HEK293T (cell line): ENCODE measurements at places on chromosomes 7 and 10.

- DNase-seq = no peak
These were observed 155.7 kb downstream of the EBF3 start for GRCh38 chr10:129808092-129808983.

DNA sequence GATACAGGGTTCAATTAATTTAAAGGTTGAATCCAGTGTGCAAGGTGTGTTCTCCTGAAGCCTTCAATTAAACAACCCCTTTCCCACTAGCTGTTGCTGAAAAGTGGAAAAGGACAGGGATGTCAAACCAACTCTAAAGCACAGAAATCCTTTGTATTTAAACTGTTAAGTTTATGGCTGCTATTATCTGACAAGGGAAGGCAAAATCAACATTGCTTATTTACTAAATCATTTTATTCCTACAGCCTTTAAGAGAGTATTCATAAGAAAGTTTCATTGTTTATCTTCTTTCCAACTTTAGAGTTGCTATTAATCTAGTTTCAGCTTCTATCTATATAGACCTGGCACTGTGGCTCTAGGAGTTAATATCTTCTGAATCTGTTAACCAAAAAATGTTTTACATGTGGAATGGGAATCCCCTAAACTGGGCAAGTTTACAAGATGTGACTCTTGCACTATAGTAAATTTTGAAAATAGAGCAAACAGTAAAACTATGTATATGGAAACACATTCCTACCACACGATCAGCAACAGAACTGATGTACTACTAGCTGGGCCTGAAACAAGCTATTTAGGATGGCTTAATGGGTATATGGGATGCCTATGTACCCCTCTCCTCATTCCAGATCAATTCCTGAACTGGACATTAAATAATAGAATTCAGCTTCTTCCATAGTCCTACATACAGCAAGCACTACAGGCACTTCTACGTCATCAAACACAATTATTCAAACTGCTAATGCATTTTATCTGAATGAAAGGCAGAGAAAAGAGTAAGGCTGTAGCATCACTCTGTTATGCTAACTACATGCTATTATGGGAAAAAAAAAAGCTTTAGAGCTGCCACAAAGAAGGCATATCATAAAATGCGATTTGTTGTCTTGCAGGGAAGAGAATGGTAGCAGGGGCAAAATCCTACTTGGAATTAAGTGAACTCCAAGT is 52.8 kb downstream of the CDK6 start:
- DNase-seq = no peak

- DNase-seq = no peak
These were observed 18.6 kb upstream of the ADRB1 start for GRCh38 chr10:114024876-114025610.

DNA sequence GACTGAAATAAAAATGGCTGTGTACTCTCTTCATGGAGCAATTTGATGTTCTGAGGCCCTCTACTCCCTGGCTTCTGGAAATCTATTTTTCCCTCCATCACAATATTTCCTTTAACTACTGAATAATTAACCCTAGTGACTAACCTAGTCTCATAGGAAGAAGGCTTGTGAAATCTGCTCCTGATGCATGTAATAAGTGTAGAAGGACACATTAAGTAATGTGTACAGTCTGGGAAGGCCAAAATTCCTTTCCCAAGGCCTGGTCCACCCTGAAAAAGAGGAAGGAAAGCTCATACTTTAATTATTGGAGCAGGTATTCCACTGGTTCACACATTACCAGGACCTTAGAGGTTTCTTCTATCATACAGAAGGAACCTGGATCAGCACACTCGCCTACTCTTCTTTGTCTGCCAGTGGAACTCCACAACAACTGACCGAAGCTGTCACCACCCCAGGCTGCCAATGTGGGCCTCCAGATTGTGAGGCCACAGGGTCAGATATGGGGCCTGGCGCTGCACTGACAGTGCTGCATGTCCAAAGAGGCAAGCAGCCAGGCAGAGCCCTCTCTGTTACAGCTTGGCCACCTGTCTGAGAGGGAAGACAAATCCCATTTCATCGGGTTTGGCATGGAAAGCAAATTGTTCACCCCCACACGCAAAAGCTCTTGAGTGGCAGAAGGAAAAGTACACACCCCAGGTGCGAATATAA is 54.4 kb upstream of the FAM133B start:
- no peak for DNase-seq

DNA sequence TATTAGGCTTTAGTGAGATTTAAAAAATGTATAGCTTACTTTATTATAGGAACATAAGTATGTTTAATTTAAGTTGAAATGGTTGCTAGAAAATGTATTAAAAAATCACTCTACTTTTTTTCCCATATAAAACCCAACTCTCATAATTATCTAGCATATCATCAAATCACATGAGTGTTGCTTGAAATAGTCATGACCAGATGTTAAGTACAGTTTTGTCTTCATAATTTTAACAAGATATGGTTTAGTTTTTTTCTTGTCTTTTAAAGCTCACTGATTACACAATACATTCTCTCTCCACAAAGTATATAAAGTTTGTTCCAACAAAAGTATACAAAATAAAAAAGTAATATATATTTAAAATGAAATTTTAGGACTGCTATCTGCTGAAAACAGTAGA is 82.8 kb downstream of the HGF start:
- DNase-seq = no peak

GRCh38 chr10:1189166-1190051 is 133.2 kb downstream of the WDR37 start:
- no peak for DNase-seq

DNA sequence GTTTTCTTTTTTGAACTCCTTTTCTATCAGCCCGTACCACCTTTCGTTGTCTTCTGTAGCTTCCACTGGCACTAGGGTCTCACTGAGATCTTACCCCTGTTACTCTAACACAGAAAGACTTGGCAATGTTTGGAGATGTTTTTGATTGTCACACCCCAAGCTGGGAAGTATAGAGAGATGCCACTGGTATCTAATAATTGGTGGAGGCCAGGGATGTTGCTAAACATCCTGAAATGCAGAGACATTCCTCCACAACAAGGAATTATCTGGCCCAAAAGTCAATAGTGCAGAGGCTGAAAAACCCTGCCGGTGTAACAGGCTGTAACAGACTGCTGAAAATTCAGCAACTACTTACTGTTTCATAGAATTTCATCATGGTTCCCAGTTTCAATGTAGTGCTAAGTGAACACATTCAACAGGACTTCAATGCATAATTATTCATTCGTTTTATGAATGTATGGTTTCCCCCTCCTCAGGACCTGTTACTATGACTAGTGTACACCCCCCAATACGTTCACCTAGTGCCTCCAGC is 115.9 kb downstream of the TRIM24 start:
- DNase-seq = no peak

DNA sequence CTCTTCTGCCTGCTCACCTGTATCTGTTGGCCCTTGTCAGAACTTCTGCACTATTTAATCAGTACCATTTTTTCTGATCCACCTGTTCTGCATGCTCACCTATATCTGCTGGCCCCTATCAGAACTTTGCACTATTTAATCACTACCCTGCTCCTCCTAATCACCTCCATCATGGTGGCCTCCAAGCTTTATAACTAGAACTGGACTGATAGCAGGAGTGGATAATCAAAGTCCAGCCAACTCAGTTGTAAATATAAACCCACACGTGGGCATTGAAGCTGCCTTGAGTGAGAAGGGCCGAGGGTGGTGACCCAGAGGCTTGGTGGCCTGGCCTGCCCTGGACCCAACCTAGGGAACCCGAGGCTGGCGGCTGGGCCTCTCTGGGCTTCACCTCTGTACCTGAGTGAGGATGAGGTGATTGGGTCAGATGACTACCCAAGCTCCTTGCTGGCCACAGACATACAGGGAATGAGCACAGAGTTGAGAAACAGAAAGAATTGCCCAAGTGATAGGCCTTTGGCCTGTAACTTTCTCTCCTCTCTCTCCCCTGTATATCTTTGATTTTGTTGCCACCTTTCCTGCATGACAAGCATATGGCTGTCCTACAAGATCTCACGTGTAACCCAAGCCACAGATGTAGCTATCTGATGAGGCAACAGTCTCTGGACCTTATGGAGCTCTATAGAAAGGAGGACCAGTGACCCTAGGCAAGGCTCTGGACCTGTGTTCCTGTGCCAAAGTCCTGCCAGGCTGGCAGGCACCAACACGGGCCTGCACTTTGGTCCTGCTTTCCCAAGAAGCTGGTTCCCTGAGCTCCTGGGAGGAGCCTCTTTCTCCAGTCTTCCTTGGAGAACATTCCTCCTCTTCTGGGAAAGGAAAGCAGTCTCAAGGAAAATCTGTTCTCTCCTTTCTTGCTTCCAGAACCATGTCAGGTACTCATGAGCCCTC is 23.4 kb upstream of the FAM3C start:
- DNase-seq = no peak

- DNase-seq = peak; percentile 73
These were observed 10.7 kb upstream of the HOXA13 start for GRCh38 chr7:27210441-27211083.

DNA sequence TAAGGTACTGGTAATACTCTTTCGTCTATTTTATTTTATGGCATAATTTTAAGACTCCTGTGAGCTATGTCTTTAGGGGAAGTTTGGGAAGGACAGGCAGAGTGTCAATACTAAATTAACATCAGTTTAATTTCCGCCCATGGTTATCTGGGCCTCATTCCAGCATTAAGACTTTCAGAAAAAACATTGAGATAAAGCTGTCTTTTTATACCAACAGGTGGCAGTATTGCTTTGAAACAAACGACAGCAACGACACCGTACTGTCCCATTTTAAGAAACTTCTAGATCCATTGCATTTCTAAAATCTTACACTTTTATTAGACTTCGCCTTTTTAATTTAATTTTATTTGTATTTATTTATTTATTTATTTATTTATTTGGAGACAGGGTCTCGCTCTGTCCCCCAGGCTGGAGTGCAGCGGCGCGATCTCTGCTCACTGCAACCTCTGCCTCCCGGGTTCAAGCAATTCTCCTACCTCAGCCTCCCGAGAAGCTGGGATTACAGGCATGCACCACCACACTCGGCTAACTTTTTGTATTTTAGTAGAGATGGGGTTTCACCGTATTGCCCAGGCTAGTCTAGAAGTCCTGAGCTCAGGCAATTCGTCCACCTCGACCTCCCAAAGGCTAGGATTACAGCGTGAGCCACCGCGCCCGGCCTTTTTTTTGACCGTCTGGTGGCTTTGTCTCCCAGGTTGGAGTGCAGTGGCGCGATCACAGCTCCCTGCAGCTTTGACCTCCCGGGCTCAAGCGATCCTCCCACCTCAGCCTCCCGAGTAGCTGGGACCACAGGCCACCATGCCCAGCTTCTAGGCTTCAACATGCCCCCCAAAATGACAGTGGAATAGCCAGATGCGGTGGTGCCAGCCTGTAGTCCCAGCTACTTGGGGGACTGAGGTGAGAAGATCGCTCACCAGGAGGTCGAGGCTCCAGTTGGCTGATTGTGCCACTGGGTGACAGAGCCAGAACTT is 78.7 kb upstream of the C1GALT1 start:
- peak; percentile 47 for DNase-seq

GRCh38 chr7:55121249-55121648 is 102.4 kb downstream of the EGFR start:
- DNase-seq = no peak

DNA sequence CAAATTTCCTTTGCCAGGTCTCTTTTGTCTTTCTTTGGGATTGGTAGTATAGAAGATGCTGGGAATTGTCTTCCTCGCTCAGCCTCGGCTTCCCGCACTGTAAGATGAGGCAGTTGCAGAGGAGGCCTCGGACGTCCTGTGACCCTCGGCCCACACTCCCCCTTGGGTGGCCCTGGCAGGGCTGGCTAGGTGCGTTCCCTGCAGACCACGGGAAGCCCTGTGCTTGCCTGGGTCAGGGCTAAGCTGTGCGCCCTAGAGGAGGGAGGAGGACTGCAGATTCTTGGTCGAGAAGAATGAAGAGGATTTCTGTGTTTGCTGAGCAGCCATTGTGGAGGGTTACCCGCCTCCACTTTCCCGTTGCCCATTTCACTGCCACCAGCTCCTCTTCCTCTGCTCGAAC is 42.8 kb downstream of the WIPI2 start:
- DNase-seq = no peak

DNA sequence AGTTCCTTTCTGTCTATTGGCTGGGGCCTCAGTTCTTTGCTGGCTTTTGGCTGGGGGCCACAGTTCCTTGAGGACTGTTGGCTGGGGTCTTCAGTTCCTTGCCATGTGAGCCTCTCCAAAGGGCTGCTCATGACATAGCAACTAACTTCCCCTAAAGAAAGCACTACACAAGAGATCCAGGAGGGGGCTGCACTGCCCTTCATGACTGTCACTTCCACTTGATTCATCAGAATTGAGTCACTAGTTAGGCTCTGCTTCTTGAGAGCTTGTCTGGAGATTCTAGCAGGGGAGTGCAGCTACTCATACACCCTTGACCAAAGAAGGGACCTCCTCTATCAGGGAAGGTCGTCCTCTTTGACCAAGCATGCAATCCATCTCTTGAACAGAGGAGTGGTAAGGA is 38.0 kb upstream of the MKX start:
- DNase-seq = peak; percentile 46

DNA sequence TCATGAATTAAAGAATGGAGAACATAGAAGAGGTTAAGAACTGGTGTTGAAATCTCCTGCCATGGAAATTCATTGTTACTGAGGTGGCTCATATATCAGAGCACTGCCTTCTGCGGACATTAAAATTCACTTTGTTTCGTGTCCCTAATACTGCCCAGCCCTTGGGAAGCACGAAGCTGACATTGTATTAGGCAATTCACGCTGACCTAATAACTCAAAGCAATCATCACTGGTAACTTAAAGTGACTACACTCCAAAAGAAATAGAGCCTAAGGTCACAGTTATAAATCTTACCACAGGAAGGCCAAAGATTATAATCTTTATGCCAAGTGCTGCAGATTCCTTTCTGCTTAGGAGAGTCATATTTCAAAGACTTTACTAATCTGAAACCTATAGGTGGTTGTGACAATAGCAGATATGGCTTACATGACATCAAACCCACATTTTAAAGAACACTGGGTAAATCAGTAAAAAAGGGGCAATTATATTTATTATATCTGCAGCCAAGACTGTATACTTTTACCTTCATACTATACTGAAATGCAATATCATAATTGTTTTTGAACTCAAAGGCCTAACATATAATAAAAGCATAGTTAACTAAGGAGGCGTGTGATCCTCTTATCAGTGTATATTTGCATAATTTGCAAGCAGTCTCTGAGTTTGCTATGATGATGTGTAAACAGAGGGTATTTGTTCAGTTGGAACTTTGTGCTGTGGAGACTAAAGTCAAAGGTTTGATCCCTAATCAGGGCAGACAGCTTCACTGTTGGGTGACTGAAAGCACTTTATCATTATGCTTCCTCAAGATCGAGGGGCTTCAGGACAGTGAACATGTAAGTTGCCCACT is 51.9 kb upstream of the CAPZA2 start:
- peak; percentile 33 for DNase-seq

DNA sequence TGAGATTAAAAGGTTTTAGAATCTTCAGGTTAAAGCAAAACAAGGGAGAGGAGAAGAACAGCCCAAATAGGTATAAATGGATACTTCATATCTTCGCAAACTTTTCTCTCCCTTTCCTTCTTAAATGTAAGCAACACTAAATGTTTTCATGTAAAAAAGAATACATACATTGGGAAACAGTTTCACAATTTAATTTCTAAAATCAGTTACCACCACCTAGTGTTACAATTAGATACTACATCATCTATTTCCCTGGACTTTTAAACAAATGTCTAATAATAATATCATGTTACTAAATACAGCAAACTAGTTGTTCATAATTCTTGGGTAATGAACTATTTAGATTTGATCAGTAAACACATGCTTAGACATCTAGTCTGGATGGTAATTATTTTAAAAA is 35.8 kb downstream of the MINDY3 start:
- no peak for DNase-seq
